ENCODE measurements at places on chromosomes 12 and 14.

DNA sequence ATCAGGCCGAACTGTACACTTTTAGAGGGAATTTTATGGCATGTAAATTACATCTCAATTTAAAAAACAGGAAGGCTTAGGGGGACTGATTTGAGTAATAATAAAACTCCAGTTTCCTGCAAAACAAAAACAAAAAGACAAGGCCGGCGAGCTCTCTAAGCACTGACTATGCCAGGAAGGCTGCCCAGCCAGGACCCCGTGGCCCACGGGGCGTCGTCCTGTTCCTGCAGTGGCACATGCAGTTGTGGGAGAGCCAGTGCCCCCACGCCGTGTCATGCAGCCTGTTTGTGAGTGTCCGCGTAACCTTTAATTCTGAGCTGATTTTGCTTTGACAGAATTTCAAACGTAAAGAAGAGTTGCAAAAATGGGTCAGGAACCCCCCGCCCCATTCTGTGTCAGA lies 10.5 kb downstream of the XRCC3 start:
- no peak for DNase-seq

DNA sequence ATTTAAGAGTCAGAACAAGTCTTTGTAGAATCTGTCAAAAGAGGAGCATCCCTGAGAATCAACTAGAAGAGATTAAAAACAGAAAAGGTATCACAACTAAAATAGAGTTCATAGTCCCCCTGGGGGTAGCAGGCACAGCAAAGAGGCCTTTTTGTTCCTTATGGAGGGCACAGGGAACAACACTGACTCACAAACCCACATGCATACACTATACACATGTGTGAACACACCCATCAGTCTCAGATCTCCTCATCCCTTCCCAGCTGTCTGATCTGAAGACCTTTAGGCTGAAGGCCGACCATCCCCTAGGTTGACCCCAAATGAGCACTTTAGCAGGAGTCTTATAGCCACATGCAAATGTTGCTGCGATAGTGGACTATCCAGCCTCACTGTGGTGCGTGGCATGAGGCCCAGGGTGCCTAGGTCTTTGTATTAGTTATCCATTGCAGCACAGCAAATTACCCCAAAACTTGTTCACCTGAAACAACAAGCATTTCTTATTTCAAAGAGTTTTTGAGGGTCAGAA lies 236.7 kb upstream of the EGLN3 start:
- no peak for DNase-seq

- no peak for DNase-seq
Measured at GRCh38 chr12:102322254-102322653, 124.6 kb upstream of the PMCH start.

DNA sequence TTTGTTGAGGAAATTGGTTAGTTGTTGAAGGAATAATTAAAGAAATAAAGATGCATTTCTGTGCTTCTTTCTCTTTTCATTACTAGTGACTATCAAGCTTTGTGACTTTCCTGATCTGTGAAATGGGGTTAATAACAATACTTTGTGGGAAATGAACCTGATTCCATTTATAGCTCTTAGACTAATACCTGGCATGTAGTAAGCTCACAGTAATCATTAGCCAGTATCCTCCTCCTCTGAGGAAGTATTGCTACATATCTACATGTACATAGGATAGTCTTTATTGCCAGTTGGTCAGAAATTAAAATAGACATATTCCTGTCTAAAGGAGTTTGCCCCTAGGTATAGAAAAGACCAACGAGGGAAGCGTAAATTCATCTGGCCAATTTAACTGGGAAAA lies 1.8 kb upstream of the CCDC198 start:
- no peak for DNase-seq

DNA sequence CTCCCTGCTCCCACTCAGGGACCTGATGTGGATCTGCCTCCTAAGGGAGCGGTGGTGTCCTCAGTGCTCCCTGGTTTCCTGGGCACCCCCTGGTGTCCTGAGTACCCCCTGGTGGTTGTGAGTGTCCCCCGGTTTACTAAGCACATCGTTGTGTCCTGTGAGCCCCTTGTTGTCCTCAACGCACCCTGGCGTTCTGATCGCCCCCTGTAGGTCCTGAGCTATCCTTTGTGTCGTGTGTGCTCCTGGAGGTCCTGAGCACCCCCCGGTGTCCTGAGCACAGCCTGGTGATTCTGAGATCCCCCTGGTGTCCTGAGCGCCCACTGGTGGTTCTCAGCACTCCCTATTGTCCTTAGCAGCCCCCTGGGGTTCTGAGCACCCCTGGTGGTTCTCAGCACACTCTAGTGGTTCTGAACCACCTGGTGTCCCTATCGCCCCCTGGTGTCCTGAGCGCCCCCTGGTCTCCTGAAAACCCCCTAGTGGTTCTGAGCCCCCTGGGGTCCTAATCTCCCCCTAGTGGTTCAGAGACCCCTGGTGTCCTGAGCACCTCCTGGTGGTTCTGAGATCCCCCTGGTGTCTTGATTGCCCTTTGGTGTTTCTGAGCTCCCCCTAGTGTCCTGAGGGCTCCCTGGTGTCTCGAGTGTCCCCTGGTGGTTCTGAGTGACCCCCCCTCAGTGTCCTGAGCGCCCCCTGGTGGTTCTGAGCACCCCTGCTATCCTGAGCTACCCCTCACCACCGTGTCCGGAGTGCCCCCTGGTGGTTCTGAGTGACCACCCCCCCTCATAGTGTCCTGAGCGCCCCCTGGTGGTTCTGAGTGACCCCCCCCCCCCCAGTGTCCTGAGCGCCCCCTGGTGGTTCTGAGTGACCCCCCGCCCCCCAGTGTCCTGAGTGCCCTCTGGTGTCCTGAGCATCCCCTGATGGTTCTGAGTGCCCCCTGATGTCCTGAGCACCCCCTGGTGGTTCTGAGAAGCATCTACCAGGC lies 615.1 kb downstream of the TMEM121 start:
- DNase-seq = no peak

GRCh38 chr12:91980389-91980821 lies 165.2 kb downstream of the BTG1 start:
- no peak for DNase-seq

- DNase-seq = no peak
Measured at GRCh38 chr14:90968025-90968424, 92.4 kb downstream of the RPS6KA5 start.

DNA sequence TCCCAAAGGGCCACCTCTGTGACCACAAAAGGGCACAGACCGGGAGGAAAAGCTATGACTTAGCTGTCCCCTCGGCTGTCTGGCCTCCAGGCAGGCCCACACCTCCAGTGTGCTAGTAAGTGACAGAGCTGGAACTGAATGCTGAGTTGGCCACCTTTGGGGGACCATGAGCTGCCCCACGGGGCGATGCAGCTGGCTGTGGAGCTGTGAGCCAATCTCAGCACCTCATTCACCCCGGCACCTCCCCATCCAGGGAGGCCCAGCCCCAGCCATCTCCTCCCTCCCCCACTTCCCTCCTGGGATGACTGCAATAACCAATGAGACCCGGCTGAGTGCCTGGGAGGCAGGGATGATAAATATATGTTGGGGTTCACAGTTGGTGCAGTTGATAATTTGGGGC lies 12.2 kb upstream of the TESC start:
- no peak for DNase-seq

DNA sequence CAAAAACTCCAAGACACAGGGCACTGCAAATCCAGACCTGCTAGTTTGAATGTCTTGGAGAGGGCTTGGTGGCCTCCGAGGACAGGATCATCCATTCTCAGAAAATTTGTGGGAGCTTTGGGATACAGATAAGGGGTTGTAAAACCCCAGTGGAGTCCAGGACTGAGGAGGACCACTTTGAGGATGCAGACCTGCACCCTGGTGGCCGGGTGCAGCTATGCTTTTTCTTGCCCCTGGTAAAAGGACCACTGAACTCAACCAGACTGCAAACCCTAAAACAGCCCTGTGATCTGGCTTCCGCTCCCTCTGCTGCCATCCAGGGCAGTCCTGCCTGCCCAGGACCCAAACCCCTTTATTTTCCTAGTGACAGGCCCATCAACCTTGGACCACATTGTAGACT lies 169.5 kb upstream of the DAAM1 start:
- no peak for DNase-seq

GRCh38 chr12:26434299-26435068 lies 239.1 kb downstream of the SSPN start:
- DNase-seq = no peak

DNA sequence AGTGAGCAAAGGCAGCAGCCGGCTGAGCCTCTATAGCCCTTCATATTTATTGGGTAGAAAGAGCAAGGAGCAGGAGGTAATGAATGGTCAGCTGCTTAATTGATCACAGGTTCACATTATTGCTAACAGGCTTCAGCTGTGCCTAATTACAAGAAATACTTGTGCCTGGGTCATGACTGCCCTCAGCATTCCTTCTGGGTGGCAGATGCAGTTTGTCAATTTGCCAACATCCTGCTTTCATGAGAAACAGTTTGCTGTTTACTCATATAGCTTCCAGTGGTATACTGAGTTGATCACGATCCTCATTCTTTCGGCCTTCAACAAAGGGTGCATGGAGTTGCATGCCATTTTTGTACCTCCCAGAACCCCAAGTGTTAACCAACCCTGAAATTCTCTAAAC lies 81.0 kb upstream of the PLEKHG7 start:
- no peak for DNase-seq

DNA sequence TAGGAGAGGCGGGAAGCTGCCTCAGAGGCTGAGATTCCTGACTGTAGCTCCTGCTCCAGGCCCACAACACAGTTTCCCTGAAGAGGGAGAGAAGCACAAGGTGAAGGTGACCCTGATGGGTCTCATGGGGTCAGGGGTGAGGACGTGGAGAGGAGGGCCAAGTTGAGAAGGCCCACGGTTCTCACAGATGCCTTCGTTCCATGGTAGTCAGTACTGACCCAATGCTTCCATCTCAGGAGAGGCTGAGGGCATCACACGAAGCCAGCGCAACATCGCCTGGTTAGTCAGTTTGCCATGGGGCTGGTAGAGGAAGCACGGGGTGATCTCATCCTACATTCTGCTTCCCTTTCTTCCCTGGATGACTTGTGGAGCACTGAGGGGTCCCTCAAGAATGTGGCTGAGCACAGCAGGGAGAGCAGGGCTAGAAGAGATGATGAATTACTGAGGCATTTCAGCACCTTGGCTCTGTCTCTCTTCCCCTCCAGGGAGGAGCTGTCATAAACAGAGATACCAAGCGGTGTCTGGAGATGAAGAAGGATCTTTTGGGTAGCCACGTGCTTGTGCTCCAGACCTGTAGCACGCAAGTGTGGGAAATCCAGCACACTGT lies 51.9 kb downstream of the GALNT8 start:
- DNase-seq = no peak

- DNase-seq = no peak
Measured at GRCh38 chr12:54650889-54651288, 2.7 kb upstream of the DCD start.

DNA sequence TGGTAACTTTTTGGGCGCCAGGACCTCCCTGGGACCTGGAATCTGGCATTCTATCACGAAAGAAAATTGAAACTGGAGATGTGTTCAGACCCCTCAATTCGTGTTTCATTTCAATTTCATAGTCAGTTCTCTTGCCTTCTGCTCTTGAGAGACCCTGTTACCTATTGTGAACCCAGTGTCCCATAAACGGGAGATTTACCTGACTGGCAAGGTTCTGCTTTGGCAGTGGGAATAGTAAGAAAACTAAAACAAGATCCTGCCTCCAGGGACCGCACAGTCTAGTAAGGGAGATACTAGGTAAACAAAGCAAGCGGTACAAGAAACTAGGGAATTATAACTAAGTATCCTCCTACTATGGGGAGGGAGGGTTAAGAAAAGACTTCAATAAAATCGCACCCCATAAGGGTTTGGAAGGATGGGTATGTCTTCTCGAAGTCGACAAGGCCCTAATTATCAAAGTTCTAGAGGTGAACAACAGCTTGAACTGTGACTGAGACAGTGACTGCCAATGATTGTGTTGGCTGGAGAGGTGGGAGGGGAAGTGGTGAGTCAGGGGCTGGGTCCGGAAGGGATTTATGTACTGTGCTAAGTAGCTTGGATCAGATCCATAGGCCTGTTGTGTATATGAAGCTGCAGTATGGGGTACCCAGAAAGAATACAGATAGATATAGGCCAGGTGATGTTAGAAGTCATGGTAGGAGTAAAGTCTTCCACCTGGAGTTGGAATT lies 754 bp downstream of the ACSS3 start:
- DNase-seq = no peak

- DNase-seq = no peak
Measured at GRCh38 chr14:95939335-95939734, 62.7 kb downstream of the TUNAR start.

GRCh38 chr14:101125719-101126651 lies 222.5 kb upstream of the RTL1 start:
- DNase-seq = no peak
